Naive B cell (primary cell): ENCODE measurements at places on chromosomes 7 and 10. TPM values are rescaled to one million over a fixed set of nuclear protein-coding genes. Genes with fewer than 3 reads are reported as not detected.

Gene MBLAC1
- 2.4 TPM for polyA plus RNA-seq

Gene ZKSCAN1
- polyA plus RNA-seq: 37.3 TPM

Gene NPFFR1
- not detected for polyA plus RNA-seq

Gene NME8
- polyA plus RNA-seq: not detected
